Testis (tissue), 5 donors: ENCODE measurements at places on chromosomes 16 and 17.

DNA sequence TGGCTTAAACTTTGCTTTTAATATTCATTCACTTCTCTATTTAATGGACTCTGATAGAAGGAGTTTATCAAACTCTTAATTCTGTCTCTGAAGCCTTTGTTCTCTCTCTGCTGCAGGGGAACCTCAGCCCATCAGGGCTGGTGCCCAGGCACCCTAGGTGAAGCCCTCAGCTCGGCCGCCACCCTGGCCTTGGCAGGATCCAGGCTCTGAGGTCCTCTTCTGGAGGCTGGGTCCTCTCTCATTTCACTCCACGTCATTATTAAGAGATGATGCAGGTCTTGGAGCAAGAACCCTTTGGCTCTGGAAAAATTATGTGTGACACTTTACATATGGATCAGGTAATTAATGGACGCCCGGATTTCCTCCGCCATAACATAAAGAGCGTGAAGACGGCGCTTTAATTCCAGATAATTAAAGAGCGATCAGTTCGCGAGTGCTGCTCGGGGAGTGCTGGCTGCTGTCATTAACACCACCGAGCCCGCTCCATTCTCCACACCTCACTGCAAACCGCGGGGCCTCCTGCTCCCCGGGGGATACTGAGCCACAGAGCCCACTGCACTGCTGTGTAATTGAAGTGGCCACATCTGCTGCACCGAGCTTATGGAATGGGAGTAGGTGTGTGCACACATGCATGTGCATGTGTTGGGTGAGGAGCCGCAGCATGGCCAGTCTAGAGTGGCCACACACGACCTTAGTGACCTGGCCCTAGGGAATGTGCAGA, 259.4 kb upstream of the TNRC6C start:
- DNase-seq: no peak

DNA sequence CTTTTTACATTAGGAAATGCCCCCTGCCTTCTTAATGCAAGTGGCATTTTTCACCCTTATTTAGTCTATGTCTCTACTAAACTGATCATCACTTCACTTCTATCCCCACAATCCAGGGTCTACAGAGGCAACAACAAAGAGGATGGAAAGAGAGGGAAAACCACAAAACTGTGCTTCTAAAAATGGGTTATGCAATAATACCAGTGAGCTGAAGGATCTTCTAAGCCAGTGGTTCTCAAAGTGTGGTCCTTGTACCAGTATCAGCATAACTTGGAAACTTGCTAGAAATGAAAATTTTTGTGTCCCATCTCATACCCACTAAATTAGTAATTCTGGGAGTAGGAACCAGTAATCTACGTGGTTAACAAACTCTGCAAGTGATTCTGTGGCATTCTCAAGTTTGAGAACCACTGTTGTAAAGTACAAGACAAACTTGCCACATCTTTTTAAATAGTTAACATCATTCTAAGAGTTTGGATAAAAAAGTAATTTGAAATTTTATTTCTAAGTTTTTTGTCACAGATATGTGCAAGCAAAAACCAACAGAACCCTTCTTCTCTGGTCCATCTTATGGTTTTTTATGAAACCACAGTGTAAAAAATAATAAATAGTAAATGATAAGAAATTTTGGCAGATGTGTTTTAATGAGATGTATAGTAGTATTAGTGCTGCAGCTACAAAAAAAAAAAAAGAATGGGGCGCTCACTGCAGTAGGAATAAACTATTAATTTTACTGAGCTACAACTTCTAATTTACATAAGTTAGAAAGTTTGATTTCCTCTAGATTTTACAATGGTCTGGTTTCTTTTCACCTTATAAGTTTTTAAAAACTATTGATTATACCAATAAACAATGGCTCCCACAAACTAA, 16.2 kb downstream of the CDC27 start:
- no peak for DNase-seq

GRCh38 chr17:72063262-72063661, 57.6 kb upstream of the SOX9 start:
- DNase-seq: no peak

- no peak for DNase-seq
Observed at GRCh38 chr16:81502396-81503070, 57.9 kb downstream of the CMIP start.

GRCh38 chr16:62692685-62693084, 656.4 kb upstream of the CDH8 start:
- no peak for DNase-seq

DNA sequence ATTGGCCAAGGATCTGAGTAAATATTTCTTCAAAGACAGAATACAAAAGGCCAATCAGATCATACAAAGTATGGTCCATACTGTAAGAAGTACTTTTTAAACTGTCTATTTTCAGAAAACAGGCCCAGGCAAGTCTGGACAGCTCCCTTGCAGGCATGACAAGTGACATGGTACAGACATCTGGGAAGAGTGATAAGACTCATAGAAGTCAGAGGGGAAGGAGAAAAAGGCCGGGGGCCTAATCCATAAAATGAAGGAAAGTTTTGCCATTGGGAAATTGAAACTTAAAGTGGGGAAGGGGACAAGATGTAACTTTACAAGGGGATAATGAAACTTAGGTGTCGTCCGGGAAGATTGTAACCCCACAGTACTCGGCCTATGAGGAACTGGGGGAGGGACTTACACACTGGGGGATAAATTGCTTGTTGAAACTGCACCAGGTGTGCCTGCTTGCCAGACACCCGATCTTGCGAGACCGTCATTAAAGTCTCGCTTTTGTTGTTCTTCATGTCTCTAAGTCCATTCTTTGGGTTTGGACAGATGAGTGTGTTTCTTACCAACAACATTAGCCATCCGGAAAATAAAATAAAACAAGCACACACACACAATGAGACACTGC, 684.0 kb downstream of the CDH11 start:
- DNase-seq: no peak

GRCh38 chr17:964876-965275, 14.7 kb downstream of the NXN start:
- DNase-seq: no peak

GRCh38 chr17:28385406-28385805, 13.9 kb downstream of the SARM1 start:
- DNase-seq: no peak

DNA sequence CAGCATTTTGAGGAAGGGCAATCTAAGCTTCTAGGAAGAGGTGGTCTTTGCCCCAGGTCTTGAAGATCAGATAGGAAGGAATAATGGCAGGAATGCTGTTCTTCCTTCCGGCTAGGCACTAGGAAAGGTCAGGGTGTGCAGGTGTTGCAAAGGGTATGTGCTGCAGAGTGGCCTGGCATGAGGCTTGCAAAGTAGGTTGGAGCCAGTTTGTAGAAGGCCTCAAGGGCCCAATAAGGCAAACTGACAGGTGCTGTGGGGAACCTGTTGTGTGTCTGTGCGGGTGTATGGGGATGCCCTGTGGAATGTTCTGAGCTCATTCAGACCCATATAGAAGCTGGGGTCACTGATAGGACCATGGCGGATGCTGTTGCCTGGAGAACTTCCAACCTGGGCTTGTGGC, 12.7 kb downstream of the MSI2 start:
- DNase-seq: no peak

DNA sequence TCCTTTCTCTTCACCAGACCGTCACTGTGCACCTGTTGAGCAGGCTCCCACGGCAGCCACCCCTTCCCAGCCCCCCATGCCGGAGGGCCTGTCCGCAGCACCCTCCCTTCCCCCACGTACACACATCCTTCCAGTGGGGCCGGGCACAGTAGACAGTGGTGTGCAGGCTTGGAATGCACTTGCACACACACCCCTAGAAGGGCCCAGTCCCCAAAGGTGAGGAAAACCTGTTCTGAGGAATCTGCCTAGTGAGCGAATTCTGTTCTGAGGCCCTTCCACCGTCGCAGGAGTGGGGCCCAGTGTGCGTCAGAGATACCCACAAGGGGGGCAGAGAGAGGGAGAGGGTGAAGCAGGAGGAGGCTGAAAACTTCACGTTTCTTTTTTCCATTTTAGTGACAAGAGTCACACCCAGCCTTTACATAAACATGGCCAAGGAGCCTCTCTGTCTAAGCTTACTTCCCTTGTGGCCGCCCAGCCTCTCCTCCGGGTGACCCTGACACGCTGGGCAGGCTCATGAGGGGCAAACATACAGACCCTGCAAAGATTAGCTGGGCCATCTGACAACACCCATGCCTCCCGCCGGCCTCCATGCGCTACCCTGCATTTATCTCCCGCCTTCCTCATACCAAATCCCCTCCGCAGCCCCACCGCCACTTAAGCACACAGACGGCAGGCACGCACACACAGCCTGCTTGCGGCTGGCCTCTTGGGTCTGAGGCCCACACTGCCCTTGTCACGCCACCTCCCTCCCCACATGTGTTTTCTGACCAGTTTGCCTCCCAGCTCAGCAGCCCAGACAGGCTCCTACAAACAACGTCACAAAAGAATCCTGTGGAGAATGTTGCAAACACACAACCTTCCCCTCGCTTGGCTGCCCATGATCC, 1.8 kb downstream of the ZBTB4 start:
- peak; percentile 69 for DNase-seq

DNA sequence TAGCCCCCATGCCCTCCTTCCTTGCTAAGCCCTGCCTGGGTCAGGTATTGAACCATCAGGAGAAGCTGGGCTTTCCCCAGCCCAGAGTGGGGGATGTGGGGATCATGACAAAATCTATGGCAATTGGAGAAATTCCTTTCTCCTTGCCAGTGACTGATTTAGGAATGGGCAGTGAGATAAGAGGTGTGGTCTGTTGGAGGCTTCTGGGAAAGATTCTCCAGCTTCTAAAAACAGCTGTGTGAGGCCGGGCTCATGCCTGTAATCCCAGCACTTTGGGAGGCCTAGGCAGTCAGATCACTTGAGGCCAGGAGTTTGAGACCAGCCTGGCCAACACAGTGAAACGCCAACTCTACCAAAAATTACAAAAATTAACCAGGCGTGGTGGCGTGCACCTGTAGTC, 69.1 kb downstream of the SRCIN1 start:
- no peak for DNase-seq

DNA sequence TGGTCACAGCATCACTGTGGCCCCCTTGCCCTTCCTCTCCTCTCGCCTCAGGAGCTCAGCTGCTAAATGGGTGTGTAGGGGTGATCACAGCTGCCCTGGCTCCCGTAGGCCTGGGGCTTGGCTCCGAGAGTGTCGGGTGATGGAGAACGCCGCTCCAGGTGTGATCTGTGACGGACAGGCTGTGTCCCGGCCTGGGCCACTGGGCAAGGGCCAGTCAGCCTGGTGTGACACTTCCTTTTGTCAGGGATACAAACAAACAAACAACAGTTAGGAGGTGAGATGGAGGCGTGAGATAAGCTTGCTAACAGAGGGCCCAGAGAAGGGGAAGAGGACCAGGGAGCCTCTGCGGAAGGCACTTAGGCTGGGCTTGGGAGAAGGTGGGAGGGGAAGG, 2.0 kb downstream of the ADGRG1 start:
- DNase-seq: no peak

GRCh38 chr16:16121185-16121727, 102.0 kb downstream of the ABCC6 start:
- DNase-seq: no peak

DNA sequence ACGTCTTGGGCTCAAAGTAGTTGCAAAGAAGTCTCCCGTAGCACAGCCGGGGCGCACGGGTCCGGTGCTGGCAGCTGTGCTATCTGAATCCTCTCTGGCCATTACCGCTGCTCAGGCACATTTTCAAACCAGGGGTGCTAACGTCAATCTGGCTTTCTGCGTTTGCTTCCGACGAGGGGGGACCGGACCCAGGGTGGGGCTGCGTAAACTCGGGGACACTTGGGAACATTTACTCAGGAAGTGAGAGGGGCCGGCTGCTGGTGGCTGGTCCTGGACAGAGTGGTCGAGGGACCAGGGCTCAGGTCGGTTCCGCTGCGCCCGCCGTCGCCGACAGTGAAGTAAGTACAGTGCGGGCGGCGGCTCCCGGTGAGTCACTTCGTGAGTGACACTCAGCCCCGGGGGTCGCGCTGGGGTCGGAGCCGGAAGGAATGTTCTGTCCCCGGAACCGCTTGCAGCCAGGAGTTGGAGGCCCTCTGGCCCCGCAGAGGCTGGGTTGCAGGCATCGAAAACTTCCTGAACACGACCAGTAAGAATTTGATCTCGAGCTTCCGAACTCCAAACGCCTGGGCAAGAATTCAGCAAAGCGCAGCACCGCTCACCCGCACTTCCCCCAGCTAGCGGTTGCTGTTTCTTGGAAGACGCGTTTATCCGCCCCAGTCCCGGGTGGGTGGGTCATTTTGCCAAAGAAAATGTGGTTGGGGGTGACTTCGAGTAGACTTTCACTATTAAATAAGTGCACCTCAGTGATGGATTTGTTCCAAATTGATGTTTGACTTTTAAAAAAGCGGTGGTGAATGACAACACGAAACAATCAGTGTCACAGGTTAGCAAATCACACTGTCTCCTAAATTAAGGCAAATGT, 1.4 kb upstream of the HS3ST3B1 start:
- peak; percentile 44 for DNase-seq

DNA sequence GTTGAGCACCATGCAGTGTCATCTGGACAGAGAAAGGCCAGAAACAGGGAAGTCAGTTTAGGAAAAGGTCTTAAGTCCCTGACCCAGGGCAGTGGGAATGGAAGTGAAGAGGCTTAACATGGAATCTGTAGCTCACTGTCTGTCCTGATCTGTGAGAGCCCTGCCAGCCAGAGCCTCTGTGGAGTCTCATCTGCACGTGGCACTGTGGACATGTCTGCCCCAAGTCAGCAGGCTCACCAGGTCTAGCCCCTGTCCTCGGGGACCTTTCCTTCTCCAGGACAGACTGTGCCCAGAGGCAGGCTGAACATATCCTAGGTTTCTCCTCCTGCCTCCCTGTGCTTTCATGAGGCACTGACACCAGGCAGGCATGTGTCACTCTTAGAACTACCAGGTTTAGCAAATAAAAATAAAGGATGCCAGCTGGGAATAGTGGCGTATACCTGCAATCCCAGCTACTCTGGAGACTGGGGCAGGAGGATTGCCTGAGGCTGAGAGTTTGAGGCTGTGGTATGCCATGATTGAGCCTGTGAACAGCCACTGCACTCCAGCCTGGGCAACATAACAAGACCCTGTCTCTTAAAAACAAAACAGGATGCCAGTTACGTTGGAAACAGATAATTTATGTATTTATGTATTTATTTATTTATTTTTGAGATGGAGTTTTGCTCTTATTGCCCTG, 22.4 kb downstream of the UNK start:
- DNase-seq: no peak

DNA sequence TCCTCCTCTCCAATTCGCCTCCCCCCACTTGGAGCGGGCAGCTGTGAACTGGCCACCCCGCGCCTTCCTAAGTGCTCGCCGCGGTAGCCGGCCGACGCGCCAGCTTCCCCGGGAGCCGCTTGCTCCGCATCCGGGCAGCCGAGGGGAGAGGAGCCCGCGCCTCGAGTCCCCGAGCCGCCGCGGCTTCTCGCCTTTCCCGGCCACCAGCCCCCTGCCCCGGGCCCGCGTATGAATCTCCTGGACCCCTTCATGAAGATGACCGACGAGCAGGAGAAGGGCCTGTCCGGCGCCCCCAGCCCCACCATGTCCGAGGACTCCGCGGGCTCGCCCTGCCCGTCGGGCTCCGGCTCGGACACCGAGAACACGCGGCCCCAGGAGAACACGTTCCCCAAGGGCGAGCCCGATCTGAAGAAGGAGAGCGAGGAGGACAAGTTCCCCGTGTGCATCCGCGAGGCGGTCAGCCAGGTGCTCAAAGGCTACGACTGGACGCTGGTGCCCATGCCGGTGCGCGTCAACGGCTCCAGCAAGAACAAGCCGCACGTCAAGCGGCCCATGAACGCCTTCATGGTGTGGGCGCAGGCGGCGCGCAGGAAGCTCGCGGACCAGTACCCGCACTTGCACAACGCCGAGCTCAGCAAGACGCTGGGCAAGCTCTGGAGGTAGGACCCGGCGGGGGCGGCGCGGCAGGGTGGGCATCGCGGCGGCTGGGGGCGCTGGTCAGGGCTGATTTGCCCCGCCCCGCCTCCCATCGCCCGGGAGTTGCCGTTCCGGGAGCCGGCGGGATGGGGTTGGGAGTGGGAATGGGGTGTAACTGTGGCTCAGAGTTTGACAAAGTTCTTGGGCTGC, 567 bp downstream of the SOX9 start:
- DNase-seq: no peak
